Activated naive CD8-positive, alpha-beta T cell treated with anti-CD3 and anti-CD28 coated beads, Interleukin-2, amount 50 U/mL, for 16 hours (primary cell): ENCODE measurements at places on chromosomes 5 and 9.
A peak's percentile ranks its signal among the peaks of the same experiment; 100 is the strongest.

- no peak for DNase-seq
Observed at GRCh38 chr9:127066060-127066850, 56.2 kb downstream of the ANGPTL2 start.

DNA sequence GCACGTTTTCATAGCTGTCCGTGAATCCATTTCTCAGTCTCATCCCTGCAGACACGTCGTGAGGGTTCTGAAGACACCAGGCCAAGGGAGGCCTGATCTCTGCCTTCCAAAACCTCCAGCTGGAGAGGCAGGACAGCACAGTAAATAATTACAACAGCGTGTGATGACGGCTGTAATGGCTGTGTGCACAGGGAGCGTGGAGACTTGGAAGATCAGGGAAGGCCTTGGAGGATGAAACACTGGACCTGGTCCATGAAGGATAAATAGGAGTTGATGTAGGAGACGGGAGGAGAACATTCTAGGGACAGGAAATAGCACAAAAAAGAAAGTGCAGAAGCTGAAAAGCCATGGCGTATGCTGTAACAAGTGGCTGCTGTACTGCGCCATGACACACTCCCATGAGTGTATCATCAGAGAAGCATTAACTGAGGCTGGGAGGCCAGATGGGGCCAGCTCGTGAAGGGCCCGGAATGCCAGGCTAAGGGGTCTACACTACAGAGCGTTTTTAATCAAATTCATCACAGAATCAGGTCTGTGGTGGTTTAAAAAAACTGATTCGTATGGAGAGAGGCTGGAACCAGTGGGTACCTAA lies 97.2 kb downstream of the CRB2 start:
- DNase-seq = no peak

- DNase-seq = no peak
Observed at GRCh38 chr5:10199692-10200091, 50.0 kb downstream of the ATPSCKMT start.

DNA sequence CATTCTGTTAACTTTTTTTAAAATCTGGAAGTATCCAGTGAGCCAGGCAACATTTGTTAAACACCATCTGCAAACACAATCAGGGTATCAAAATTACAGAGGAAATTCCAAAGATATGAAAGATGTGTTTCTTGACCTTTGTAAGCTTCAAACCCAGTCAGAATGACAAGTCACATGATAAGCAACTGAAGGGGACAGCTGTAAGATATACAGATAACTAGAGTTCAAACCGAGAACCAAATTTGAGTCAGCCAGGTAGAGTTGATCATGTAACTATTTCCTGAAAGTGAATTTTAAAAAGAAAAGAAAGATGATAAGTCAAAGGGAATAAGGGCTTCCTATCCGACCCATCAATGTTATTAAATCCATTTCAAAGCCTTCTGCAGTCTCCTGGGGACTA lies 196.2 kb downstream of the DEPDC1B start:
- no peak for DNase-seq

- DNase-seq = no peak
Observed at GRCh38 chr5:96088706-96089498, 127.3 kb upstream of the ELL2 start.

GRCh38 chr5:57569601-57570000 lies 87.0 kb upstream of the ACTBL2 start:
- DNase-seq = no peak

DNA sequence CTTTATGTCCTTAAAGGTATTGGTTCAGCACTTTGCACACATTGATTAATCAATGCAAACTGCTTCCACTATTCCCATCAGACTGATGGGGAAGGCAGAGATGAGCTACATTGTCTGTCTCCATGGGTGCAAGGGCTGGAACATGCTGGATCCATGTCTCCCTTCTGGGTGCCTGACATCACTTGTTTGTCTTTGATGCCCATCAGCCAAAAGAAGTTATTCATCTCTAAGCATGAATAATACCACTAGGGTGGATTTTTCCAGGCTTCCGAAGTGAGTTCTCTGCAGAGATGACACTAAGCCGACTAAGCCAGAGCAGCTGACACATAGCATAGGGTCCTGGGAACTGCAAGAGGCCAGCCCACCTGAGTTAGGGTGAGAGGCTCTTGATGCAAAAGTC lies 8.7 kb downstream of the FGF1 start:
- DNase-seq = no peak

DNA sequence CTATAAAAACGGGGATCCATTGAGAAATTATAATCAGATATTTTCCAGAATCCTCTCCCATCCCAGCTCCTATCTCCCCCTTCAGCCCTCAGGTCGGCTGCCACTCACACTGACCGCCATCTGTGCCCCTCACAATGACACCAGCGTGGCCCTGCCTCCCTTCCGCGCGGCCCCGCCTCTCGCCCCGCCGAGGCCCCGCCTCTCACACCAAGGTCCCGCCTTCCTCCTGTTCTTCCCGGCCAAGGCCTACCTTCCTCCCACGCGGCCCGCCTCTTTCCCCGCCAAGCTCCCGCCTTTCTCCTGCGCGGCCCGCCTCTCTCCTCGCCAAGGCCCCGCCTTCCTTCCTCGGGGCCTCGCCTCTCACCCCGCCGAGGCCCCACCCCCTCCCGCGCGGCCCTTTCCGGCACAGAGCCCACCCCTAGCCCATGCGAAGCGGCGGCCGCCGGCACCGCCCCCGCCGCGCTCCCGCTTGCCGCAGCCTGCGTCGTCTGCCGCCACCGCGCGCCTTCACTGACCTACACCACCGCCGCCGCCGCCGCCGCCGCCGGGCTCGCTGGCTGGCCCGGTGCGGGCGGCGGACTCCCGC lies at the start of gene DNAJC21:
DNAJC21 (plus strand) TSS at position 426 of the 586 bp plus-strand sequence. CDS start 261 bp downstream, outside the sequence.
- peak; percentile 96 for DNase-seq

GRCh38 chr9:100426189-100426529 lies 784 bp upstream of the MSANTD3 start:
- DNase-seq = no peak

DNA sequence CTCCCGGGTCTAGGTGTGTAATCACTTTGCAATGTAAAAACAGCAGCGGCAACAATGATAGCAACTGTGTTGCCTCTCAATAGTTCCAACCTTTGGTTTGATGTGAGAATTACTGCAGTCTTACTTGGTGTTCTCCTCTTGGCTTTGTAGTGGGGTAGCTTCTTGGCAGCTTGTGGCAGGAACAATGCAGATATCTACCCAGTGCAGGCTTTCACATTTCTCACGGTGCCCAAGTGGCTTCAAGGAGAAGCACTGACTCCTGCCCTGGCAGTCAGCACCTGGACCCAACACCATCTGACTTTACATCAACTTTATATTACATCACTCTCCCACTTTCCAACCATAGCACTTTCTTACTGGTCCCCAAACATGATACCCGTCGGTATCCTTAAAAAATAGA lies 28.4 kb upstream of the TIFAB start:
- DNase-seq = no peak

GRCh38 chr9:69131682-69132081 lies 42.4 kb upstream of the TJP2 start:
- no peak for DNase-seq
